ENCODE measurements at places on chromosomes 1 and 21.
A peak's percentile ranks its signal among the peaks of the same experiment; 100 is the strongest.

DNA sequence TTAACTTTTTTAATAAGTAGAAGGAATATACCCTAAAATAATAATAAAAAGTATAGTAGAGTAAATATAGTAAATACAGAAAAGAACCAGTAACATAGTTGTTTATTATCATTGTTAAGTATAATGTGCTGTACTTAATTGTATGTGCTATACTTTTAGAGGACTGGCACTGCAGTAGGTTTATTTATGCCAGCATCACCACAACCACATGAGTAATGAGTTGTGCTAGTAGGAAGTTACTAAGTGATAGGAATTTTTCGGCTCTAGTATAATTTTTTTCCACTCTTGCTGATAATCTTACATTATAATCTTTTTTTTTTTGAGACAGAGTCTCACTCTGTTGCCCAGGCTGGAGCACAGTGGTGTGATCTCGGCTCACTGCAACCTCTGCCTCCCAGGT, 71.6 kb downstream of the IVNS1ABP start:
- DNase-seq, result no peak

- DNase-seq, result no peak
Observed at GRCh38 chr1:53739109-53739681, at the start of gene GLIS1. Gene GLIS1 (minus strand): TSS chr1:53739164. CDS start chr1:53738064, 1,100 bp downstream.

- DNase-seq, result peak; percentile 14
Observed at GRCh38 chr1:23422241-23422877, 2.2 kb downstream of the TCEA3 start.

DNA sequence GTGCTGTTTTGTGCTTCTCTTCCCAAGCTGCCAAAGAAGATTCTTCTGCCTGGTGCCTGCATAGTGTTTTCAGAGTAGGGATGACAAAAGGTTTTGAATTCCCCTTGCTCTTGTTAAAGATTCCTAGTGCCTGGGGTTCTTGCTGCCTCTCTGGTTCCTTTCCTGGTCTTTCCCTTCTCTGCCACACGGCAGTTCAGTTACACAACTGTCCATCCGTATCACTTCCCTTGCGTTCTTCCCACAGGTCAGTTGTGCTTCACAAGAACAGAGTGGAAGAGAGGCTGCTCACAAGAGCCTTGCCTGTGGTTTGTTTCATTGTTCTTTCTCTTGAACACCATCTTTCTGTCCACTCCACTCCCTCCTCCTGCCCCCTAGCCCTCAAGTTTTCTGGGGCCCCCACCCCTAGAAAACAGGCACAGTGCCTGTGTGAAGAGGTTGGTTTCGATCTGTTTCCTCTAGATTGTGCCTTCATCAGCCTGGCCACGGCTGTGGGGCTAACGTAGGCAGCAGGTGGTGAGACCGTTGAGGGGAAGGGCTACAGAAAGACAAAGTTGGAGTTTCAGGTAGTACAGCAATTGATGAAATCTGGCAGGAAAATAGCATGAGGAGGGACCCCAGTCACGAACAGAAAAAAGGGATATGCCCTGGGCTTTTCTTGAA, 5.8 kb downstream of the VASH2 start:
- no peak for DNase-seq

DNA sequence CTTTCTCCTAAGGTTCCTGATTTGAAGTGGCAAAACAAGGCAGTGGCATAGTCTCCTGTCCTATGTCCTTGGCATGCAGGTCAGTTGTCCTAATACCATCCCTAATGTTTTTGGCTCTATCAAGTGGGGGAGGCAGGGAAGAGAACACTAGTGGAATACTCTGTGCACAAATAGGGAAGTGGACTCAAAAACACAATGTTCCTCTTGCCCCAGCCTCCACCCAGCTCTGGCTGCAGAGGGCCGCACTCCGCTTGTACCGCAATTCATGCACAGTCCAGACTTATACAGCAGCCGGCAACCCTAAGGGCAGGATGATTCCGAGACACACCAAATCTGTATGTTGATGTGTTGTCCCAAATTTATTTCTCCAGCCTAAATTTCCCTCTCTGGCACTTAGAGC, 14.5 kb downstream of the PLEKHO1 start:
- DNase-seq, result no peak

DNA sequence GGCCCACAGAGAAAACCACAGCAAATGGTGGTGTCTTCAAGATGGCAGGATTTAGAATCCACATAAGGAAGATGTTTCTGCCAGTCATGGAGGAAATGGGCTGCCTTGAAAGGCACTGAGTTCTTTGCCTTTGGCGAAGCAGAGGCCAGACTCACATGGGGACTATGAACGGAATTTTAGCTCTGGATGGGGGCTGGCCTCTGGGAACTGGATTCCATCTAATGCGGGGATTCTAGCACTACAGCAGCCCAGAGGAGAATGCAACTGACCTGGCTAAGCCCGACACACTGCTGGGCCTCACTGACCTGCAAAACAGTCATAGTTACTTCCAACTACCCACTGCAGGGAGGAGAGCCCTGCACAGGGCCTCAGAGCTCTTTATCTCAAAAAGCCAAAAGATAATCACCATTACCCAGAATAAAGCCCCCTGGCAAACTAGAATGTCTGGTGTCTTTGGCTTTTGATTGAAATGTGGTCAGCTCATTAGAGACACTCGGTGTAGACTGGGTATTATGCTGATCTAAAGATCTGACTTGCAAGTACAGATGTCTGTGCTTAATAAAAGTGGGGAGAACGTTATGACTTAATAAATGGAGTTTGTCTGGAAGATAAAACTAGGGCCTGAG, 11.6 kb downstream of the HCRTR1 start:
- DNase-seq, result no peak

GRCh38 chr1:208040821-208041297, 129.9 kb upstream of the CD34 start:
- no peak for DNase-seq

GRCh38 chr1:31809698-31810097, 6.1 kb downstream of the SPOCD1 start:
- no peak for DNase-seq

DNA sequence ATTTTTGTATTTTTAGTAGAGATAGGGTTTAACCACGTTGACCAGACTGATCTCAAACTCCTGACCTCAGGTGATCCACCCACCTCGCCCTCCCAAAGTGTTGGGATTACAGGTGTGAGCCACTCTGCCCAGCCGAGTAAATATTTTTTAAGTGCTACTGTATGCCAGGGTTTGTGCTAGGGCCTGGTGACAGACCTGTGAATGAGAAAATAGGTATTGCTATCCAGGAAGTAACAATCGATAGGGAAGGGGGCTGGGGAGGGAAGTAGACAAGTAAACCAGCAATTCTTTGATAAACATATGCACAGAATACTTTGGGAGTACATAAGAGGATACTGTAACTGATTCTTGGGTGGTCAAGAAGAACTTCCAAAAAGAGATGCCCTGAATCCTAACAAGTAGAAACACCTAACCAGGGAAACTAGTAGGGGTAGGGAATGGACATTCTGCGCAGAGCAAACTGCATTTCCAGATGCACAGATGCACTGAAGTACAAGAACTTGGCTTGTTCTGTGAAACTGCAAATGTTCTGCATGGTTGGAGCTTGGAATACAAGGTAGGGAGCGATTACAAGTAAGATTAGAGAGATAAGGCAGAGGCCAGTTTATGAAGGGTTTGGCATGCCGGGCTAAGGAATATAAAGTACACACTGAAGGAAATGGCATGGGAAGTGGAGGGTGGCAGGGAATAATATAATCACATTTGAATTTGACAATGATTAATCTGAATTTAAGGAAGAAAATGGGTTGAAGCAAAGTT, 19.0 kb upstream of the DOCK7 start:
- no peak for DNase-seq

DNA sequence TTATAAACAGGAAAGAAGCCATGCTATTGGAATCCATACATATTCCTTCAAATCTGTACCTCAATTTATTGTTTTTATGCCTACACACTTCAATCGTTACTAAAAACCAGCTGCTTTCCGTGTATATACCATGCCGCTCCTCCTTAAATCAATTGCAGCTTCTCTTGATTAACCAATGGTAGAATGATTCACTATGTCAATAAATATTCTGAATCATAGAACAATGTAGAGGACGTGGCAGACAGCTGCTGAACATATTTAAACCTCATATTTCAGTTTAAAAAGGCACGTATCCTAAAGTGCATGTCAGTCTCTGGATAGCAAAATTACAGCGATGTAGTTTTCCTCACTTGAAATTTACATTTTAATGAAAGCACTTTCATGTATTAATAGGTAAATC, 100.4 kb downstream of the MRPL39 start:
- no peak for DNase-seq

DNA sequence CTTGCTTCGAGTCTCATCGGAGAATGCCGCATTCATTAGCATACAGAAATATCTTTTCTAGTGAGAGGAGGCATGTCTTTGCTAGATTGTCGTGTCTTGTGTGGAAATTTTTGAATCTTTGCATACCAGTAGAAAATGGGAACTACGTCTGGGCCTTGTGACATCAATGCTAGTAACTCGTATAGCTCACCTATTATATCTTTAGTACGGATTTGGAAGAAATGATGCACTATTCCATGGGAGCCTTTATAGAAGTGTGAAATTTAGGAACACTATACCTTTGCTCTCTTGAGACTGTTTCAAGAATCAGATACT, 835 bp downstream of the UHMK1 start:
- no peak for DNase-seq
